ENCODE measurements at places on chromosomes 7 and 10. TPM values are rescaled to one million over a fixed set of nuclear protein-coding genes. Genes with fewer than 3 reads are reported as not detected.

DNA sequence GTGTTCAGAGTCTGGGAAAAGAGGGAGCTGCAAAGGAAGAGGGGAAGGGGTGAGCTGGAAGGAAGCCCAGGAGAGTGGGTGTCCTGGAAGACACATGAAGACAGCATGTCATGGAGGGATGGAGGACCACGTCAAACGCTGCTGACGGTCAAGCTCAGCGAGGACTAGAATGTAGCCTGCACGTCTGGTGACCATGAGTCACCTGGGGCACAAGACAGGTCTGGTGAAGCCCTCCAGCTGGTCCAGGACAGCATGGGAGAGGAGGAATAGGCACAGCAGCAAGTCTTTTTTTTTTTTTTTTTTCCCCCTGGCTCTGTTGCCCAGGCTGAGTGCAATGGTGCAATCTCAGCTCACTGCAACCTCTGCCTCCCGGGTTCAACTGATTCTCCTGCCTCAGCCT lies 19.6 kb upstream of the AMZ1 start:
- no peak for DNase-seq

GRCh38 chr7:122038904-122039303 lies 105.1 kb downstream of the AASS start:
- no peak for DNase-seq

The MRC1 gene
- 3.4 TPM for polyA plus RNA-seq

GRCh38 chr10:84826704-84827103 lies 498.3 kb downstream of the CCSER2 start:
- no peak for DNase-seq

- no peak for DNase-seq
Measured at GRCh38 chr10:133365461-133366129, 7.6 kb downstream of the ECHS1 start.

- DNase-seq, result no peak
Measured at GRCh38 chr7:32412471-32412870, 77.7 kb downstream of the LSM5 start.

DNA sequence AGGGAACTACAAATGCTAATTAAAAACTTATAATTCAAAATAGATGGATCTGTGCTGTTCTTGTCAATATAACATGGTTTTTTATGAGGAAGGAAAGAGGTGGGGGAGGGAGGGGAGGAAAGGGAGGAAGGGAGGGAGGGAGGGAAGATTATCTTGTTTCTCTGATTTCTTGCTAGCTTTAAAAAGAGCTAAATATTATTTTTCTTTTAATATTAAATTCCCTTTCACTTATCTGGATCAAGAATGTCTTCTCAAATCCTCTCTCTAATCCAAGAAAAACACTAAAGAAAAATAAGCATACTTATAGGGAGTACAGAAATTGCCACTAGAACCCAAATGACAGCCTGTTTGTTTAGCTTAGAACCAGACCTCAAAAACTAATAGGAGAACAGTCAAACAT lies 55.2 kb downstream of the LRRN3 start:
- no peak for DNase-seq

GRCh38 chr7:9181356-9181755 lies 747.9 kb downstream of the NXPH1 start:
- no peak for DNase-seq

- DNase-seq, result no peak
Measured at GRCh38 chr10:7405637-7406036, 5.2 kb downstream of the SFMBT2 start.

DNA sequence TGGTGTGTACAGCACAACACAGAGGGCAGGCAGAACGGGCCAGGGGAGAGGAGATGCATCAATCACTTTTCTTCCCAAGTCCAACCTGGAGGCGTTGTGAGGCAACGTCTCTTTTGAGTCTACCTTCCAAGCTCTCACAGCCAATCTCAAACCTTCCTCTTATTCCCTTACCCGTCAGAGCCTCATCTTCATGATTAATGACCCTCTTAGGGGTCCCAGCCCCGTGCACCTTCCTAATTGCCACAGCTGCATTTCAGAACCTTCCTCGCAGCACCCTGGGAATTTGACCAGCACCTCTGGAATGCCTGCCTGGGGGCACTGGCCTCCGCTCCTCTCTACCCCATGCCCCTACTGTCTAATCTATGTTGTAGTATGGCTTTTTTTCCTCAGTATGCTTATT lies 169.3 kb upstream of the PRR15 start:
- DNase-seq, result no peak

GRCh38 chr7:119351320-119351719 lies 921.7 kb upstream of the KCND2 start:
- DNase-seq, result no peak

DNA sequence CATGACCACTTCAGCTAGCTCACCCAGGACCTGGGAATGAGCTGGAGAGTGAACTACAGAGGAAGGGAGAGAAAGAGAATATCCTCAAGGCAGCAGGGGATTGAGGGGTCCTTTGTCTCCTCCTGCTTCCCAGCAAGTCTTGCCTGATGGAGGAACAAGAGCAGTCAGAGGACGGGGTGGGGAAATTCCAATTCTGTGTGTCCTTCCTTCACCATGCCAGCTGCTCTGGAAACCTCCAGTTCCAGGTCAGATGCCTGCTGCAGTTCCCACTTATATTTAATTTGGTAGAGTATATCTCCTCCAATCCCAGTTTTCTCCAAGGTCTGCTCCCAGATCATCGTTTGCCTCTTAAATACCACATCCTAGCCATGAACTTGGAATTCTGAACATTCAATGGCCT lies 21.4 kb upstream of the LEP start:
- no peak for DNase-seq

DNA sequence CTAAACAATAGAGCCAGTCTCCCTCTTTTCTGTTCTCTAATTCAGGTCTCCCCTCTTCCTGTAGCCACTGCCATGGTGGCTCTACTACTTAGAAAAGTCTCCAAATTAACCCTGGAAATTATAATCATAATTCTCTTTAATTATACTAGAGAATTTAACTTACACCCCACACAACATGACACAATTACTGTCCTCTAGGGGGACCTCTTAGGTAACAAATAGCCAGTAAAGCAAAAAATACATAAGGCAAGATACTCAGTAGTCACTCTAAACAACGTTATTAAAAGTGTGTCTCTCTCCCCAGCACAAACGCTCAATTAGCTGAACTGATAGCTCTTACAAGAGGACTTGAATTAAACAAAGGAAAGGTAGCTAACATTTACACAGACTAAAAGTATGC lies 44.3 kb upstream of the ZNF107 start:
- no peak for DNase-seq

- DNase-seq, result no peak
Measured at GRCh38 chr7:49611951-49612350, 161.5 kb upstream of the VWC2 start.

Data from kidney (tissue), 22 donors.